ENCODE measurements at places on chromosomes 7 and 10.

GRCh38 chr10:92729886-92730285 is 40.1 kb downstream of the HHEX start:
- DNase-seq: no peak

GRCh38 chr10:131576341-131577177 is 265.0 kb upstream of the TCERG1L start:
- no peak for DNase-seq

GRCh38 chr7:158001621-158002320 is 585.9 kb downstream of the PTPRN2 start:
- no peak for DNase-seq

DNA sequence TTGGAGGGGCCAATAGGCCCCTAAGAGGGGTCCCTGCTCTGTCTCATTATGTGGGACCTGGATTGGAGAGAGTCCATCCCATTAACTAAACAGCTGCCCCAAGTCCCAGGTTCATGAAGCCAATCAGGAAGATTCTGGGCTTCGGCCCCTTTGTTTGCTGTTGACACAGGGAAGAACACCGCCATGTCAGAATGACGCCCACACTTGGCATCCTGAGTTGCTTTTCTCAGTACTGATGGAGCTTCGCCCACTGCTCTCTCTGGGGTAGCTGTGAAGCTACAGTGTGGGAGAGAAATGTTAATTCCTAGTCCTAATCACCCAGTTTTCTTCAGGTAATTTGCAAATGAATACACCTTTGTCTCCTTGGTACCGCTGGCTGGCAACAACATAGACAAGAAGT is 264.7 kb downstream of the GLRX3 start:
- no peak for DNase-seq

DNA sequence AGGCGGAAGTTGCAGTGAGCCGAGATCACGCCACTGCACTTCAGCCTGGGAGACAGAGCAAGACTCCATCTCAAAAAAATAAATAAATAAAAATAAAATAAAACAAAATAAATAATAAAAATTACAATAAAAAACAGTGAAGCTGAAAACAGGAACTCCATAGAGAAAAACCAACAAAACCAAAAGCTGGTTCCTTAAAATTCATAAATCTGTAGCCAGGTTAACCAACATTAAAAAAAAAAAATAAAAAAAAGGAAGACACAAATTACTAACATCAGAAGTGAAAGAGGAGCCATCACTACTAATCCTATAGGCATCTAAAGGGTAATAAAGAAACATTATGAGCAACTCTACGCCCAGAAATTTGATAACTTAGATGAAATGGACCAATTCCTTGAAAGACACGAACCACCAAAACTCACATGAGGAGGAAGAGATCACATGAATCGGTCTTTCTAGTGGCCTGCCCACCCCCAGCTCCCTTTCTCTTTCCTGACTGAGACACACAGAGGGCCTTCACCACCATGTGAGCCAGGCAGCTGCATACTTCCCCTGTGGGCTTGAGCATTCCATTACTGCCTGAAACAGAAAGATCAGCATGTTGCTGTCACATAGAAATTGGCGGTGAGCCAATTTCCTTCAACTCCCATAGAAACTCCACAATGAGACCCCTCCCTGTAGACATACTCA is 208.7 kb downstream of the MAD1L1 start:
- no peak for DNase-seq

Data from T-cell (primary cell).